Type B pancreatic cell (in vitro differentiated cells): ENCODE measurements at places on chromosomes 13 and 19. TPM values are rescaled to one million over a fixed set of nuclear protein-coding genes. Genes with fewer than 3 reads are reported as not detected.

The TMEM150B gene
- 1.2 and 1.6 TPM in 2 replicates for total RNA-seq

DNA sequence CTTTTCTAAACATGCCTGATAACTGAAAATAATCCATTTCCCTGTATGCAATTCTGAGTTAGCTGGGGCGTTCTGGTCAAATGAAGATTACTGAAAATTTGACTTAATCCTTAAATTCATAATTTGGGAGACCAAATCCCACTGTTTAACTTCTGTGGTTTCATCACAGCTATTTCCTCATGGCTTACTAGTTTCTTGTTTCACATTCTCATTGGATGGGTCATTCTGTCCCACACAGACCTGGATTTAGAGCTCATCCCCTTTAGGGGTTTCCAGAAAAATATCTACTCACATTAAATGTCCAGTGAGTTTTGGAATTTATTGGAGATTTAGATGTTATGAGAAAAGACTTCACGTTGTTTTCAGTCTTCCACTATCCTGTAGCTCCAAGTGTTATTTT lies 709.3 kb upstream of the KLHL1 start:
- no peak for DNase-seq

GRCh38 chr19:38020311-38020710 lies 113.3 kb downstream of the SIPA1L3 start:
- DNase-seq, result no peak

DNA sequence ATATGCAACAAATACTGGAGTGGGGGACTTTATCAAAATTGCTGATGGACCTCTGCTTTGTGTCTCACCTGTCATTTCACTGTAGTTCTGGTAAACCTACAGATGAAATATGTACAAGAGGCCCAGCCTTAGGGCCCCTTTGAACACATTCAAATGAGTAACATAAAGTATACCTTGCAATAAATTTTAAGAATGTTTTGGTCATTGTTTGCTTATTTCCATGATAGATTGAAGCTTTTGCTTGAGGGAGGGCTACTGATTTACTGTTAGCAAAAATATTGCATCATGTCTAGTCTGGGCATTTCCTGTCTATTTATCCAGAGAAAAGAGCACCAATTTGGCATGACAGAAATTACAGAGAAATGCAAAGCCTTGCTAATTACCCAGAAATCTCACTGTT lies 705.5 kb upstream of the PCDH9 start:
- DNase-seq, result no peak

GRCh38 chr19:1523412-1524286 lies at the start of gene PLK5:
TSS of gene PLK5 (plus strand) at chr19:1524077. CDS start at chr19:1526997, 2,920 bp downstream.
- no peak for DNase-seq

DNA sequence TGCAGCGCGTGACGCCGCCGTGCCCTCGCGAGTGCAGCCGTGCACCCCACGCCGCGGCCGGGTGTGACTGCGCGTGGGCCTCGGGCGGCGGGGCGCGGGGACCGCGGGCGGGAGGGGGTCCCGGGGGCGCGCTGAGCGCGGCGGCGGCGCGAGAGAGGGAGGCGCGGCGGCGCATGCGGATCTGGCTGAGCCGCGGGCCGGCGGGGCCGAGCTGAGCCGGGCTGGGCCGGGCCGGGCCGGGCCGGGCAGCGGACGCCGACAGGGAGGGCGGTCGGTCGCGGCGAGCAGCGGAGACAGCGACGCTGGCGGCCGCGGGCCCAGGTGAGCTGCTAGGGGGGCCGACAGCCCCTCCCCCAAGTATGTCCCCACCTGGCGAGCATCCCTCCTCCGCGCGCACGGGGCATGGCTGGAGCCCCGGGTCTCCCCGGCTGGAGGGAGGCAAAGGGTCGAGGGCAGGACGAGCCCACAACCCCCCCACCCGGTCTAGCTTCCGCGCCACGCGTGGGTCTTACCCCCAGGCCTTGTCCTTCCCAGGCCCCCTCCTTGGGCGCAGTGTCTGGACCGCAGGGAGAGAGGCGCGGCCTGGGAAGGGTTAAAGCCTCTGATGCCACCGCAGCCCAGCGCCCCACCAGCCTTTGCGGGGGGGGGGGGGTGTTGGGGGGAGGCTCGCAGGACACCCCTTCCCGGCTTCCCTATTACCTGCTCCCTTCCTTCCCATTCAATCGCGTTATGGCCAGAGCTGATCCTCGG lies at the start of gene SPTBN4:
TSS of gene SPTBN4 (plus strand) at position 17 of the 750 bp plus-strand sequence. CDS start 5,621 bp downstream, outside the sequence.
- DNase-seq, result no peak

The LRRC25 gene
- 0.19 TPM in 1 of 2 replicates, not detected in the other for total RNA-seq

DNA sequence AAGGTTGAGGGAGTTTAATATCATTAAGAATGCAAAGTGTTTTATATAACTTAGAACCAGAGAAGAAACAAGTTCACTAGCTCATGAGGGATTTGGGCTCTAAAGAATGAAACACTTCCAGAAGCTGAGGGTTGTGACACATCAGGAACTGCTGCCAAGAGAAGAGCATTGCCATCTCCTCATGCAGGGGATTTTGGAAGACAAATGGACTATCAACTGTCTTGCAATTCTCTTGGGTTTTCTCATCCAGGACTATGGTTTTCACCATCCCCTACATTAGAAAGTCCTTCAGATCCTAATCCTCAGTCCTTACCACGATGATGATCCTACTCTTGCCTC lies 59.7 kb upstream of the KL start:
- no peak for DNase-seq

DNA sequence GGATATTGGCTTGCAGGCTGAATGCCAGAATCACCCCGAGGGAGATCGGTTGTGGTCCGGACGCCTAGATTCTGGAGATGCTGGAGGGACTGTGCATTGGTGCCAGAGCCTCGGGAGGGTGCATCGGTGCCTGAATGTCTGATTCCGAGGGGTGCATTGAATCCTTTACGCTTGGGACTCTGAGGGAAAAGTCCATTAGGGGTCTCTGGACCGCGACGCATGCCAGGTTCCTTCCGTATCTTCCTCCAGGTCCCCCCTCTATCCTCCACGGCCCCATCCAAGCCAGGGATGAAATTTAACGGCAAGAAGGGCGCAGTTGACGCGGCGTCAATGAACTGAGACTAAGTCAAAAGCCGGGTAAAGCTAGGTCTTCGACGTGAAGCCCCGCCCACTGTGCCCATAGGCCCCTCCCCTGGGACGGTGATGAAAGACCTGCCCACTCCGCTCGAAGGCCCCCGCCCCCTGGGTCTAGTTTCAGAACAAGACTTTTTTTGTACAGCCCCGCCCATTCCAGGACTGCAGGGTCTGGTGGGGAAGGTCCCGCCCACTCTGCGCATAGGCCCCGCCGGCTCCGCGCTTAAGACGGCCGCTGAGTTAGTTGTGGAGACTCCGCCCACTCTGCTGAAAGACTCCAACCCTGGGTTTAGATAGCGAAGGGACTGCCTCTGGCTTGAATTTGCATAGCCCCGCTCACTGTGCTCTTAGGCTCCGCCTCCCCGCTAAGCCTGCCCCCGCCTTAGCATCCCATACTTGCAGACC lies 737 bp downstream of the ZNF575 start:
- DNase-seq, result peak; percentile 98

The DMKN gene
- total RNA-seq, result 70.9 and 141 TPM in 2 replicates

The ZNF534 gene
- 0.36 TPM in 1 of 2 replicates, not detected in the other for total RNA-seq

- DNase-seq, result no peak
These were observed 589.3 kb upstream of the ARGLU1 start for GRCh38 chr13:107157271-107157670.

DNA sequence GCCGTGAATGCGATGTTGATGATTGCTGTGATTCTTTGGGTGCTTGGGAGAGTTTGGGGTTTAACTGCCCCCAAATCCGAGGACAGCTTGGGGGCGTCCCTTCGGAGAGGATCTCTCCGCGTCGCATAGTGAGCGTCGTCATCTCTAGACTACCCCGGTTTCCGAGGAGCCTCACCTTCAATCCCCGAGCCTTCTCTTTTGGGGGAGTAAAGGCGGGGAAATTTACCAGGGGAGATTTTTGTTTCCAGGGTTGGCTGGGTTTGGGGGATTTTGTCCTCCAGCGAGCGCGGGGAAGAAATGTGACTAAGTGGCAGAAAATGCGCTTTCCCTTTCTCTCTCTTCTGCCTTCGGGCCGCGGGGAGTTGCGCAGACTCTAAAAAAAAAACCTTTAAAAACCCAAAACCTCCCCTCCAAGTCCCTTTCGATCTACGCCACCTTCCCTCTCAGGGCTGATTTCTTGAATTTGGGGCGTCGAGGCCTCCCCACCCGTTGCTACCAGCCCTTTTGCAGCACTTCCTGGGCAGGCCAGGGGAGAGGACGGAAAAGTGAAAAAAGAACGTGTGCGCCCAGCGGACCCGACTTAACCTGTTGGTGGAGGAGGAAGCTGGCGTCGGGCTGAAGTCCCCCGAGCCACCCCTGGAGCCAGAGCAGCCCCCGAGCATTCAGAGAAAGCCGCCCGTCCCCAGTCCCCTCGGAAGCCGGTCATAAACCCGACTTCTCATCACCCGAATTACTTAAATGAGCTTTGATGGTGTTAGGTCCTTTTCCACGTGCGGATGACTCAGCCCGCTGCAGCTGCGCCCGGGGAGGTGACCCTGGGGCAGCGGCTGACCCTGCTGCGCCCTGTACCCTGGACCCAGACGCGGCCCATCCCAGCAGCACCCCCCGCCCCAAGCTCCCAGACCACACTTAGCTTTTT lies 17.7 kb downstream of the NFIX start:
- DNase-seq, result no peak

GRCh38 chr13:98571955-98572662 lies 4.8 kb downstream of the STK24 start:
- no peak for DNase-seq

GRCh38 chr19:48044561-48044960 lies 682 bp upstream of the CABP5 start:
- DNase-seq, result no peak

DNA sequence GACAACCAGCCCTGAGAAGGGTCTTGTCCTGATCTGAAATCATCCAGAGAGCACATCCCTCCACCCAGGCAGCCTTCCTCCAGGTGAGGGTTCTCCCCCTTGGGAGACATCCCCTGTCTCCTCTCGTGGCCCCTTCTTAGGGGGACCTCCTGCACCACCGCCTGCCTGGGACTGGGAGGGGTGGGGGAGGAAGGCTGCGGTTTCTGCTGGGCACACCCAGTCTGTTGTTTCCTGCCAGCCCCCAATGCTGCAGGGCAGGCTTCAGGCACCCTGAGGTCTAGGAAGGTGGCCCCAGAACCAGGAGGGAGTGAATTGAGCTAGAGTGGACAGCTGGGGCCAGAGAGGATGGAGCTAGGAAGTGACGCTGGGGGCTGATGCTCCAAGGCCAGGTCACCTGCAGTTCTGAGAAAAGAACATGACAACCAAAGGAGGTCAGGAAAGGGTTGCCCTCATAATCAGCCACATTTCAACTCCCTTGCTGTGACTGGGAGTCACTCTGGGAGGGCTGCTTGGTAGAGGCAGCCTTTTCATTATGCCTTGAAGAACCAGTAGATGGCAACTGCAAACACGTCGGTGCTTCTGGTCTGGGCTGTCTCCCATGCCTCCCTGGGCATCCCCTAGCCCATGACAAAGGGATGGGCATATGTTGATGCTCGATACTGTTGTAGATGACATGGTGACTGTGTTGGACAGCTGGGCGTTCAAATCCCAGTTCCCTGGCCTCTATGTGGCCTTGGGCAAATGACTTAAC lies 1.4 kb downstream of the ARHGEF18 start:
- DNase-seq, result no peak
